ENCODE measurements at places on chromosomes 11 and 22.

- no peak for DNase-seq
These were observed 9.5 kb upstream of the NAALAD2 start for GRCh38 chr11:90124946-90125345.

DNA sequence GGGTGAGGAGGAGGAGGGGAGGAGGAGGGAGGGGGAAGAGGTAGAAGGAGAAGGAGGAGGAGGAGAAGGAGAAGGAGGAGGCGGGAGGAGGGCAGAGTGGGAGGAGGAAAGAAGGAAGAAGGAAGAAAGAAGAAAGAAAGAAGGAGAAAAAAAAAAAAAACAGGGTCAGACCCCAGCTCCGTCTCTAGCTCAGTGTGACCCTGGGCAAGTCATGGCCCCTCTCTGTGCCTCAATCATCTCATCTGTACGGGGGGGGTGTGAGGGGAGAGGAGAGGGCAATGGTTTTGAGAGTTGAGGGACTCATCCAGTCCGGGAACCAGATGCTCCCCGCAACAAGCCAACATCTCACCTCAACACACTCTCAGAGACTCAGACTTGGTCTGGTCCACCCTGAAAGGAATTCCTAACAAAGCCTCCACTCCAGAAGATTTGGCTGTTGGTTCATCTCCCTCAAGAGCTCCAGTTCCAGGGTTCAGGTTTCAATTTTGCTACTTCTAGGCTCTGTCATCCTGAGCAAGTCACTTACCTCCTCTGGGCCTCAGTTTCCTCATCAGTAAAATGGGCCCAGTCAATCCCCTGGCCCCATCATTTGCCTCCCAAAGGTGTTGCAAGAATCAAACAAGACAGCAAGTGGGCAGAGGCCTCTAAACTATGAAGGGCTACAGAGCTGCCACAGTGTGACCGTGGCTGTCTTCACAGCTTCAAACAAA lies 7.7 kb downstream of the CARD10 start:
- no peak for DNase-seq

DNA sequence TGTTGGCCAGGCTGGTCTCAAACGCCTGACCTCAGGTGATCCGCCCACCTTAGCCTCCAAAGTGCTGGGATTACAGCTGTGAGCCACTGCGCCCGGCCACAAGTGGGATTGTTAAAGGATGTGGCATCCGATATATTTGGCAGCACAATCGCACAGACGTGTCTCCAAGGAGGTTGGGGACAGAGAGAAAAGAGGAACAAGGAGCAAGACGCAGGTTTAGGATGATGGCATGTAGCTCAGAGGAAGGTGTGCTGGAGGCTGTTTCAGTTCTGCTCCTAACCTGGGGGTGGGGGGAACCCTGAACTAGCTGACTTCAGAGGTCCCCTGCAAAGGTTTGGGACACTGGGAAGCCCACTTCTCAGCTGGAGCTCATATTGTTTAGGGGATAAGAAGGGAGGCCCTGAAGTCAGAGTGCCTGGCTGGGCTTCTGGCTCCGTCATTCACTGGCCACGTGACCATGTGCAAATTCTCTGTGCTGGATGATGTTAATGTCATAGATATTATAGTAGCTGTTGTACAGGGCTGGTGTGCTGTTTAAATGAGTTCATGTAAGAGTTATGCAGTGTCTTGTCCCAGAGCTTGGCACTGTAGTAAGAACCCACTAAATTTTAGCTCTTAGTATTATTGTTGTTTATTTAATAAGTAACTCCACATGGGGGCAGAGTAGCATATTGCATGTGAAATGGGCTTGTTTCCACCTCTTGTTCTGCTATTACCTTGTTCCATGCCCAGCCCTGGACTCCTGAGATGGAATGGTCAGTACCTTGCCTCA lies 129.7 kb downstream of the ST3GAL4 start:
- DNase-seq: no peak

DNA sequence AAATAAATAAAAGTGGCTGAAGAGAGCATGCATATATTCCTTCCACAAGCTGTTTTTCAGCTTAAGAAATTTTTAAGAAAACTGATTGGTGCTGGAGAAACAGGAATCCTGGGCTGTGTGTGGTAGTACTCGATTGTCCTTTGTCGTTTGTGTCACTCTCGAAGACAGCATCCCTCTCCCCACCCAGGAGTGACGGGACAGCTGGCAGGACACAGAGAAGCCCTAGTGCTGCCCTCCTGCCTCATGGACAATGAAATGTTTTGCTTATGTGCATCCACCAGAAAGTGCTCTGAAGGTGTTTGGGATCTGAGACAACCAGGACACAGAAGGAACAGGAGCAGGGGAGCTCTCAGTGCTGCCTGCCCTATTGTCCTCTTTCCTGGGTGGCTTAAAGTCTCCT lies 12.8 kb downstream of the PLAAT4 start:
- DNase-seq: no peak

GRCh38 chr22:30492144-30492543 lies 13.4 kb downstream of the SEC14L4 start:
- no peak for DNase-seq

GRCh38 chr11:46277622-46278386 lies at the start of gene CREB3L1:
CREB3L1 (plus strand) TSS chr11:46277662; CDS start chr11:46278112, 450 bp downstream.
- DNase-seq: no peak

- DNase-seq: no peak
These were observed 541.9 kb upstream of the CADM1 start for GRCh38 chr11:116046127-116046526.

DNA sequence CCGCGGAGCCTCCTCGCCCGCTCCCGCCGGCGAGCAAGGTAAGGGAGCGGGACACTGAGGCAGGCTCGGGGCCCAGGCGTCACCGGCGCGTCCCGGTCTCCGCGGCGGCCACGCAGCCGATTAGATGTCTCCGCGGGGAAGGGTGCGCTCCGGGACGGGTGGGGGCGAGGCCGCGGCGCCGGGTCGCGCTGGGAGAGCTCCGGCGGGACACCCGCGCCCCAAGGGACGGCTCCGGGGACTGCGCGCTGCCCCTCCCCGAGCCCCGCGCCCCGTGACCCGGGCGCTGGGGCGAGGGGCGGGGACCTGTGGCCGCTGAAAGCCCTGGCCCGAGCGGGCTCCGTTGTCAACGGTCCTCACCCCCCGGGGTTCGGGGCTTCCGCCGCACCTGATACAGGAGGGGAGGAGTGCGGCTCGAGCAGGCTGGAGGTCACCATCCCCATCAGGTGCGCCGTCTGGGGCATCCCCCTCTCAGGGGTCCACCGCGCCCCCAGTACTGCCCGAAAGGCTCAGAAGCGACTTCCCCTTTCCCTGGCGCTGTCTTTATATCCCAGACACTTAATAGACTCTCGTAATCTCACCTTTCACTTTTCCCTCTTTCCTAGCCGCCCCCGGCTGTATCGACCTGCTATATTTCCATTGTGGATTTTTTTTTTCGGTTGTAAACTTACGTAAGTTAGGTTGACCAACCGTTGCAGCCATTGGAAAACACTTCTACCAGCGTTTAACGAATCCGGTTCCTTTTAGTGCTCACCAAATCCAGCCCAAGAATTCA lies 573 bp downstream of the PPFIA1 start:
- DNase-seq: peak; percentile 73

GRCh38 chr22:49803737-49804375 lies 23.8 kb downstream of the BRD1 start:
- DNase-seq: no peak
